ENCODE measurements at places on chromosomes 2 and 18. TPM values are rescaled to one million over a fixed set of nuclear protein-coding genes. Genes with fewer than 3 reads are reported as not detected.

DNA sequence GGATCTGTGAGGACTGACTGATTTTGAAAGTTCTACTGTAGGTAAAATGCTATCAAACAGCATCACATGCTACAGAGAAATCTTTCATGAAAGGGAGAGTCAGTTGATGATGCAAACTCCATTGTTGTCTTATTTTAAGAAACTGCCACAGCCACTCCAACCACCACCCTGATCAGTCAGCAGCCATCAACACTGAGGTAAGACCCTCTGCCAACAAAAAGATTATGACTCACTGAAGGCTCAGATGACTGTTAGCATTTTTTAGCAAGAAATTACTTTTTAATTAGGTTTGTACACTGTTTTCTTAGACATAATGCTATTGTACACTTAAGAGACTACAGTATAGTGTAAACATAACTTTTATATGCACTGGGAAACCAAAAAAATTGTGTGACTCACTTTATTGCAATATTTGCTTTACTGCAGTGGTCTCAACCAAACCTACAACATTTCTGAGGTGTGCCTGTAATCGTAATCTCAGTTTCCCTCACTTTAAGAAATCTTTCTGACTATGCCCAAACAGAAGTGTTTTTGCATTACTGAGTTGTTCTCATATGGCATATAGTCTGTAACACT, 42.8 kb downstream of the METTL8 start:
- H3K27me3 ChIP-seq, result no peaks in the 10 kb centered on the region
- DNase-seq, result no peak
- no peak overlapping the region for H3K27ac ChIP-seq
- H3K4me3 ChIP-seq, result no peak overlapping the region
- H3K36me3 ChIP-seq, result no peaks in the 10 kb centered on the region

The DOK6 gene
- total RNA-seq, result 19.7 TPM

GRCh38 chr2:212711856-212712255, 173.3 kb upstream of the ERBB4 start:
- H3K4me3 ChIP-seq, result no peak overlapping the region
- H3K27ac ChIP-seq, result no peak overlapping the region

GRCh38 chr2:69013142-69013839, at the start of gene ANTXR1:
TSS of gene ANTXR1 (plus strand) at chr2:69013179. CDS start at chr2:69013500, 321 bp downstream.
- DNase-seq, result peak; percentile 71
- peaks cover 2% of the 10 kb centered on the region for H3K27me3 ChIP-seq
- H3K36me3 ChIP-seq, result no peaks in the 10 kb centered on the region
- H3K27ac ChIP-seq, result peak within 1 kb of the TSS; percentile 91
- H3K4me3 ChIP-seq, result peak within 1 kb of the TSS; percentile 87

The CCL20 gene
- total RNA-seq, result not detected

DNA sequence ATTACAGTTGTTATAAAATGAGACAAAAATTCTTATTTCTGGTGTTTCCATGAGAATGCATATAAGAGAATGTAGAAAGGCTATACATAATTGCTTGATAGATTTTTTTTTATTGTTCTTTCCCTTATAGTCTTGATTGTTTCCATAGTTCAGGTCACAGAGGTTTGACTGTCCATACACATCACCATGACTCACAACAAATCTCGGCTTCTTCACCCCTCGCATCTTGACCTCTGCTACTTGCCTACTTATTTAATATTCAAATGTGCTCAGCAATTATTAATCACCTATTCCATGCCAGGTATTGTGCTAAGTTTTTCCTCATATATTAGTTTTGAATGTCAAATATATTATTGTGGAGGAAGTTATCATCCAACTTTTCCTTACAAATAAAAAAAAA, 789.6 kb downstream of the RNF144A start:
- H3K4me3 ChIP-seq, result no peak overlapping the region
- peaks cover 2% of the 10 kb centered on the region for H3K4me1 ChIP-seq
- H3K27me3 ChIP-seq, result peaks cover 2% of the 10 kb centered on the region

The CHMP1B gene
- total RNA-seq, result 56.1 TPM

GRCh38 chr2:220219371-220219770, 591.9 kb downstream of the SLC4A3 start:
- H3K4me1 ChIP-seq, result peaks cover 14% of the 10 kb centered on the region
- H3K27ac ChIP-seq, result no peak overlapping the region
- H3K27me3 ChIP-seq, result peaks cover 2% of the 10 kb centered on the region
- no peak overlapping the region for H3K4me3 ChIP-seq

The EDAR gene
- total RNA-seq, result not detected

DNA sequence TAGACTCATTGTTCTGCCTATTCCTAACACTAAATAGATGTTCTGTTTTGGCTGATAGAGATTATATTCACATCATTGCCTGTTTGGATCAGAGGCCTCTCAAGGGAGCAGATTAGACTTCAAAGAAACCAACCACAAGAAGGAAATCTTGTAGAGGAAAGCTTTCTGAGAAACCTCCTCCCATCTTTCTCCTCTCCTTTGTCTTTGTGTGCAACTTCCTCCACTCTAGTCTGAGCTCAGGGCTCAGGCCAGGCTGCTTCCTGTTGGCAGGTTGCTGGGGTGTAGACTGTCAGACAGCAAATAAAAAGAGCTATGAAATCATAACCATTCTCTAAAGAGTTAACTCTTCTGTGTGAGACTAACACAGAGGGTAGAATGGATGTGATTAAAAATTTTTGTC, 113.0 kb downstream of the TGFA start:
- no peak overlapping the region for H3K27ac ChIP-seq
- DNase-seq, result no peak
- H3K27me3 ChIP-seq, result peaks cover 14% of the 10 kb centered on the region
- H3K4me1 ChIP-seq, result peaks cover 2% of the 10 kb centered on the region
- H3K36me3 ChIP-seq, result no peaks in the 10 kb centered on the region
- H3K4me3 ChIP-seq, result no peak overlapping the region

- no peak for DNase-seq
- H3K27ac ChIP-seq, result no peak overlapping the region
- no peaks in the 10 kb centered on the region for H3K4me1 ChIP-seq
These were observed 199.8 kb downstream of the PLCL1 start for GRCh38 chr2:198004173-198004572.

- DNase-seq, result no peak
- no peak overlapping the region for H3K27ac ChIP-seq
- H3K4me3 ChIP-seq, result peak overlapping the region; percentile 69
These were observed 4.0 kb downstream of the TMEM200C start for GRCh38 chr18:5891184-5891853.

The RAB6C gene
- 0.25 TPM for total RNA-seq

- H3K4me1 ChIP-seq, result peaks cover 48% of the 10 kb centered on the region
- peak overlapping the region; percentile 70 for H3K27ac ChIP-seq
- H3K4me3 ChIP-seq, result no peak overlapping the region
- no peaks in the 10 kb centered on the region for H3K36me3 ChIP-seq
- DNase-seq, result peak; percentile 77
These were observed 133.9 kb downstream of the MAP4K4 start for GRCh38 chr2:101831351-101831865.

DNA sequence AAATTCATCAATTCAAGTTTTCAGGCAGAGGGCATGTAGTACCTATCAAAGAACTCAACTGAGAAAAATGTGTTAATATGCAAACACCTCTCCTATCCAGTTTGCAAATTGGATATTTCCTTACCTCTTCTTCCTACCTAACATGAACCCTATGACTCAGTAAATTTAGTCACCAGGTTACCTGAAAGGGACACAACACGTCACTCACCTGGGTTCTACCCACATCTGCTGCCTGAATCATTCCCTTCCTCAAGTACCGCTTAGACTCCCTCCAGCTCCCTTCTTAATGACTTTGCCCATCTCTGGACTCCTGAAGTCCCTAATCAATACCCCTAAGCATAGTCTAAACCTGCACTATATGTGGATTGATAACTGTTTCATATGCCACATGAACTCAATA, 10.4 kb downstream of the ANKRD44 start:
- DNase-seq, result no peak
- H3K27me3 ChIP-seq, result no peaks in the 10 kb centered on the region
- H3K27ac ChIP-seq, result no peak overlapping the region
- no peak overlapping the region for H3K4me3 ChIP-seq

GRCh38 chr2:49753344-49753985, 599.1 kb upstream of the FSHR start:
- H3K4me3 ChIP-seq, result no peak overlapping the region
- no peaks in the 10 kb centered on the region for H3K27me3 ChIP-seq
- no peak for DNase-seq
- no peaks in the 10 kb centered on the region for H3K36me3 ChIP-seq

DNA sequence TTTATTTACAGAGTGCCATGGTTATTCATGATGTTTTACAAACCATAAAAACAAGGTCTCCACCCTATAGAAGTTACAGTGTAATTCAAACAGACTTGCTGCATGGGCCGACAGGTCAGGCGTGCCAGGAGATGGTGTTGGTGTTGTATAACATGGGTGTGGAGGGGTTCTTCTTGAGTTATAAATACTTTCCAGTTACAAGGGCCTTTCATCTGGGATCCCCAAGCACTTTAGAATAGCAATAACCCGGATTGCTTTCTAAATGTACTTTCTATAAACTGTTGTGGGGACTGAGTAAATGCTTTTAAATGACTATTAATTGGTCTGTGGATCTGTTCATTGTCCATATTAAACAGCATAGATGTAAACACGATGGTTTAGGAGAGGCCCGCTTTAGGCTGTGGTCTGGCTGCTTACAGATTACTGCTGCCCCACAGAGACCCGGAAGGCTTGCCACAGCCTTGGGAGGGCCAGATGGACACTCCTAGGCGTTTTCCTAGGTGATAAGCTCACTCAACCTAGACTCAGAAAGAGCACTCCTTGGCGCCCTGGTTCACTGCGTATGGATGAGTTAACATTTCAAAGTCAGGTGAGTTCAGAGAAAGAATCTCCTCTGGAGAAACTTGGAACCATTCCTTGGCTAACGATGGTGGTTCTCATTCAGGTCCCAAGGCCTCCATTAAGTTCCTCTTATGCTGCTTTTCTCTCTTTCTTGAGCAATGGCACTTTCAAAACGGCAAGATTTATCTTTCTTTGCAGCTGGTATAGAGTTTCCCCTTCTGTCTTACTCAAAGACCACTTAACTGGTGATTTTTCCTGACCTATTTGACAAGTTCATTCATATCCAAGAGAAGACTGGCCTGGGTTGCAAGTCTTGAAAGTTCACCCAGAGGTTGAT, 3.6 kb upstream of the KIAA2012 start:
- no peaks in the 10 kb centered on the region for H3K36me3 ChIP-seq
- DNase-seq, result no peak
- H3K4me1 ChIP-seq, result peaks cover 10% of the 10 kb centered on the region

GRCh38 chr2:98734162-98734561, 3.2 kb upstream of the MGAT4A start:
- peaks cover 6% of the 10 kb centered on the region for H3K4me1 ChIP-seq
- H3K4me3 ChIP-seq, result no peak overlapping the region
- H3K27ac ChIP-seq, result no peak overlapping the region
- DNase-seq, result no peak
- H3K27me3 ChIP-seq, result peaks cover 9% of the 10 kb centered on the region

DNA sequence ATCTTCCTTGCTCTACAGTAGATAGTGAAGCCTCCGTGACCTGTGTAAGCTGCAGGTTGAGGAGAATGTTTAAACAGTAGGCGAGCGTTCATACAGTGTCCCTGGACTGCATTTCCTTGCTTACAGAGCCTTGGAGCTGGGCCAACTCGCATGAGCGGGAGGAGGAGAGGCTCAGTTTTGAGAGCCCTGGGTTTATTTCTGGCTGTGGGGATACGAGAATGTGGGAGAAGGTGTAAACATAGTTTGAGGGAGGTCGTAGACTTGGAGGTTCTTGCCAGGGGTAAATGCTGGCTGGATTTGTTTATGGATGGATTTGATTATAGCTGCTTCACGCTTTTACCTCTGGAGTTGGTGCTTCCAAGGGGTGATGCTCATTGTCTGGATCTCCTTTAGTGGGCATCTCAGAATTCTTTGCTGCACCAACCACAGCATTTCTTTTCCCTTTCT, 20.8 kb downstream of the CRIM1 start:
- H3K4me1 ChIP-seq, result peaks cover 7% of the 10 kb centered on the region
- H3K4me3 ChIP-seq, result no peak overlapping the region
- no peak overlapping the region for H3K27ac ChIP-seq
- DNase-seq, result no peak
- H3K36me3 ChIP-seq, result no peaks in the 10 kb centered on the region

Measured in glutamatergic neuron (in vitro differentiated cells).